Pancreas (tissue), 10 donors: ENCODE measurements at places on chromosomes 6 and 20.

- DNase-seq, result no peak
Observed at GRCh38 chr6:85490516-85491248, 40.8 kb downstream of the NT5E start.

DNA sequence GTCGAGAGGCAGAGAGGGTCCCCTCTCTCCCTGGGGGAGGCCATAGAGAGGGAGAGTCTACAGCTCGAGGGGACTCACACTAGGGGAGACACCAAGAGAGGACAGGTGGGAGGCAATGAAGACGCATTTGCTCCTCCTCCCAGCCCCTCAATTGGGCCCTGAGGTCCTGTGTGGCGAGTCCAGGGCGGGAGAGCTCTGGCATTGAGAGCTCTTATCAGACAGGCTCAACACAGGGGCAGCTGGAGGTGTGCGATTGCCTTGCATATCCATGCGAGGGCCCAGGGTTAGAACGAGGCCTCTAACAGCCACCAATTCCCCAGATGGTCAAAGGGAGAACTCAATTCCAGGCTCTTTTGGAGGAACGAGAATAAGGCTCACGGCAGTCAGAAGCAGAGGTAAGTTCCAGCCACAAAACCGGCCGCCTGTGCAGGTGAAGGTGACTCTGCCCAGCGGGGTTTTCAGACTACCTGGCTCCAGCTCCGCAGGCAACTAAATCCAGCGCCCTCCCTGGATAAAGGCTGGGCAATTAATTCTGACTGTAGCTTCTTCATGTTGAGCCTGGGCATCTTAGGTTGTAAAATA, 94.0 kb upstream of the MPC1 start:
- DNase-seq, result no peak

DNA sequence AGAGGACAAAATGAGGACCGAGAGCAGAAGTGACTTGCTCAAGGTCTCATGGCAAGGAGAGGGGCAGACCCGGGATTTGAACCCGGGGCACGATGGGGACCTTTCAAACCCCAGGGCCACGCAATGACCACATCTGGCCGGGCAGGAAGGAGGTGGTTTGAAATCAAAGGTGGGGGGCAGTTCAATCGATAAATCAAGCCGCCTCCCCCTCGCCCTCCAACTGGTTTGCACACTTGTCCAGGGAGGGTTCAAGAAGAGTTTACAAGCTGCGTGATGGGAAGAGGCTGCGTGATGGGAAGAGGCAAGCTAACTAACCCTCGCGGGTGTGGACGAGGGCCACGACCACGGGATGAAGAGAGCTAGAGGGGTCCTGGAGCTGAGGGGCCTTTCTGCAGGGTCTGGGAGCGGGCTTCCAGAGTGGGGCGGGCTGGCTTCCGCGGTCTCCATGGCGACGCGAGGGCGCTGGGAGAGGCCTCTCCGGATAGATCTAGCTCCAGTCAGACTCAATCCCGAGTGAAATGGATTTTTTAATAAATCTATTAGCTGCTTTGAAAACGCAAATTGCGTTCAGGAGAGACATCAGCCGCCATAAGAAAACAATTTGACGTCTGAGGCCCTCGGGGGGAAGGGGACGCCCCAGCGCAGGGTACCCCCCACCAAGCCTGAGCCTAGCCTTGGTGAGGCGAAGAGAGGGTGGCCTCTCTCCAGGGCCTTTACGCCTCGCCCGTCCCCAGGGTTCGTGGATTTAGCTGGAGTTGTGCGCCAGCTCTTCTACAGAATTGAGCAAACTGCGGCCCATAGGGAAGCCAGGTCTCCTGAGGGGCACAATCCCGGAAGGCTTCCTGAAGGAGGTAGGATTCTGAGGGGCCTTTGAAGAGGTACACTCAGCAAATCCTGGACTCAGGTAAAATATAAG, 143.9 kb downstream of the GRM4 start:
- peak; percentile 58 for DNase-seq

- DNase-seq, result no peak
Observed at GRCh38 chr20:37223053-37223452, 38.6 kb downstream of the GHRH start.

DNA sequence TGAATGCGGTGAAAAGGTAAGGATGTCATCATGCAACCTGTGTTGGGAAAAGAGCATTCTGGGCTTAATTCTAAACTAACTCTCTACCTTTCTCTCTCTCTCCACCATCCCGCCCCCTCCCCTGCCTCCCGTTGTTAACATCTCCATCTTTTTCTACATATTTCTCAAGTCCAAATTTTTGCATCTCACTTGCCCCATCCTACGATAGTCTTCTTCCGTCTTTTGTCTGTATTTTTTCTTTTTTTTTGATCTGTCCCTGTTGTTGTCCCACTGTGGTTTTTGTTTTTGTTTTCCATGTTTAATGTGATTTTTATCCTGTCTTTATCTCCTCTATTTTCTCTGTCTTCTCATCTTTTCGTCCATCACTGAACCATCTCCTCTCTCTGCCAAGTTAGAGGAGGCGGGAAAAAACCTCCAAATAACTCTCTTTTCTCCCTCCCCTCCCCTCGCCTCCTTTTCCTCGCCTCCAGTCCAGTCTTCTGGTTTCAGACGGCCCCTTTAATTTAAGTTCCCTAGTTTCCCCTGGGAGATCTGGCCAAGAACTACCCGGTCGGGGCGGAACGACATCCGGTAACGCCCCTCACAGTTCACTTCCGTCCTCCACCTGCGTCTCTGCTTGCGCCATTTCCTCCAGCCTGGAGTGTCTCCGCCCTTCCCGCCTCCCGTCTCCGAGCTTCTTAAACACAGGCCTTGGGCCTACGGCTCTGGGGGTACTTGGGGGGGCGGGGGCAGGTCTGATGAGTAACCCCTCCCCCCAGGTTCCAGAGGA, at the start of gene NFKBIL1:
TSS of gene NFKBIL1 (plus strand) at position 651 of the 769 bp plus-strand sequence. CDS start at position 738, 87 bp downstream.
- DNase-seq, result peak; percentile 95

DNA sequence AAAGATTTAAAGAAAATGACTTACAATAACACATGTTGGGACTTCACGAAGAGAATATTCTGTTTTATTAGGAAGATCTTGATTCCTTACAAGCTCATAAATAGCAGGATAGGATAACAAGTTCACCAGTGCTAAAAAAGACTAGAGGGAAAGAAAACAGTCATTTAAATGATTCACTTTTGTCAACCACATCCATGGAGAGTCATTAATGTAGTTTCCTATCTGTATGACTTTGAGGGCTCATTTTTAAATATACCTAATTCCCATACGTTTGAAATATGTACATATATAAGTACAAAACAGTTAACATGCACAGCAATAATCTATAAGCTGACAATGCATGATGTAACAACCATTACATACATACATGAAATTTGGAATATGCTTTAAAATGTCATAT, 111.1 kb downstream of the TBC1D32 start:
- DNase-seq, result no peak

DNA sequence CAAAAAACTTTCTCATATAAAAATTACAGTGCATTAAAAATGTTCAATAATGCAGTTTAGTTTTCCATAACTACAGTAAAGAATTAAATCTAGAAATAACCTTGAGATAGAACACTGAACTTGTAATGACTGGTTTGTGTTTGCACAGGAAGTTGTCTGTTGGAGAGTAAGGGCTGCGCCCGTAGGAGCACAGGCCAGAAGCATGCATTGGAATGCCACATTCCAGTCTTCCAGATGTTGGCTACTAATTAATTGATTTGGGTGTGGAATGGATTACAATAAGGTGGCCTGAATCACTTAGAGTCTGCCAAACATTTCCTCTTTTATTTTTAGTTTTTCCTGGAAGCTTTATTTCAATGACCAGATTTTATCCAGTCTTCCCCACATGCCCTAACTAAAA, 582.6 kb upstream of the MMS22L start:
- DNase-seq, result no peak

DNA sequence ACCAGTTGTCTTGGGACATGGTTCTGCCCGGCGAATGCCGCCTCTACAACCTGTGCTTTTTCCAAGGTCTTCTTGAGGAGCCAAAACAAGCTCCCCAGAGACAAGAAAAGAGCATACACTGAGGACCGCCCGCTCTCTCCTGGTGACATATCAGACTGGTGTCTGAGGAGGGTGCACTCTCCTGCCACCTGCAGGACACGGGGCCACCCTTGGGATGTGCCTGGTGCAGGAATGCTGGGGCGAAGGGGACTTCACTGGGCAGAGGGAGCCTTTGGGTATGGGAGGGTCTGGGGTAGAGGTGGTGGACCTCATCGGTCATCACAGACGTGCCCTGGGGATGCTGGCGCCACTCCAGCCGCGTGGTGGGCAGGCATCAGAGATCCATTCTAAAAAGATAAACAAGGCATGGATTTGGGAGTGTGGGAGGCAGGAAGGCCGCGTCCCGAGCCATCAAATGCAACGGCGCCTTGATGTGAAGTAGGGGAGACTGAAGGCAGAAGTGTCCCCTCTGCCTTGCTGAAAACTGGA, 163.3 kb downstream of the CD83 start:
- no peak for DNase-seq

DNA sequence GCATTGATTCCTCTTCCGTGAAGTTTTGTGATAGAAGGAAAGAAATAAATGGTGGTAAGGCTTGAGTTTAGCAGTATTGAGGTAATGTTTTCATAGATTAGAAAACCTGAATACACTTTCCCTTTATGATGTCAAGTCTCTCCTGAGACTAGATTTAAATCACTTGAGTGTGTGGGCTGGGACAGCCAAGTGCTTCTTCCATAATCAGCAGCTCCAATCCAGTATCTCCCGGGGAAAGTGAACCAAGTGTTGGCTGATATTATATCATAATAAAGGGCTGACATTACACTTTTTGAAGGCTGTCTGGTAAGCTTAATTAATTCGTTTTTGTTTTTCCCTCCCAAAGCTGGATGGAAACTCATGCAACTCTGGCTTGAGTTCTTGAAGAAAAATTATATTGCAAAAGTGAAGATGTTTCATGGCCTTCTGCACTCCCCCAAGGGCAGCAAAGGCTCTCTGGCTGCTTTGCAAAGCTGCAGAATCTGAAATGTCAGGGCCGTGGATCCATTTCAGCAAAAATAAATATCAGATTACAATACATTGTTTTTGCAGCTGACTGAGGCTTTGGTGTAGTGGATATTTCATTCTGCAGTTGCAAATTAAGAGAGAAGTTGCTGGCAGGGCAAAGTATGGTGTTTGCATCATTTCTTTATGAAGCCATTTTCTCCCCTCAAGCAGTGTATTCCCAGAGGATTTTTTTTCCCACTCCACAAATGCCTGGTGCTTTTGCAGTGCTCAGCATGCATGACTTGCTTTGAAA, 101.2 kb downstream of the MKKS start:
- no peak for DNase-seq

GRCh38 chr6:110296241-110297025, 61.7 kb downstream of the METTL24 start:
- DNase-seq, result no peak

- no peak for DNase-seq
Observed at GRCh38 chr6:3509336-3509735, 52.5 kb upstream of the SLC22A23 start.

DNA sequence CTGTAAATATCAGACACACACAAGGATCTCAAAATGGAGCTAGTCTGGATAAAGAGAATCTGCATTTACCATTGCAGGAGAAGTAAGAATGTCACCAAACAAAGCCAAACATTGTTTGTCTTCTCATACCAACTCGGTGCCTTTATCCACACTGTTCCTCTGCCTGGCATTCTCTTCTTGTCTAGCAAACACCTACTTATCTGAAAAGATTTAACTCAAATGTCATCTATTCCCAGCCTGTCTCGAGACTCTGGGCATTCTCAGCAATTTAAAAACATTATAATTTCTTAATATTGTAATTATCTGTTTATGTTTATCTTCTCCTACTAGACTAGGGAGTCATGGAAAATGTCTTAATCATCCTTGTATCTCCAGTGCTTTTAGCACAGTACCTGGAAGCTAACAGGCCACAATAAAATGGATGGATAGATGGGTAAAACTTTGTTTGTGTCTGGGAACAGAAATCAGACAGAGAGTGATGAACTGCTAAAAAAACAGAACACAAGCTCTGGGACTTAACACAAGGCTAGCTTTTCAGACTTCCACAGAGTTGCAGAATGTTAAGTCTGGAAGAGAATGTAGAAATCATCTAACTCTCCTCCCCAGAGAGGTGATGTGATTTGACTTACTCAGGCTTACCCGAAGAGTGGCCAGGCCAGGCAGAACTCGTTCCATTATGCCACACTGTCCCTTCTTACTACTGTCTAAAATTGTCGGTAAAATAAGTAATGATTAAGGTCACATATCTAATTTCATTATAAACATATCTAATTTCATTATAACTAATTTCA, 42.3 kb upstream of the FAM83C start:
- no peak for DNase-seq

DNA sequence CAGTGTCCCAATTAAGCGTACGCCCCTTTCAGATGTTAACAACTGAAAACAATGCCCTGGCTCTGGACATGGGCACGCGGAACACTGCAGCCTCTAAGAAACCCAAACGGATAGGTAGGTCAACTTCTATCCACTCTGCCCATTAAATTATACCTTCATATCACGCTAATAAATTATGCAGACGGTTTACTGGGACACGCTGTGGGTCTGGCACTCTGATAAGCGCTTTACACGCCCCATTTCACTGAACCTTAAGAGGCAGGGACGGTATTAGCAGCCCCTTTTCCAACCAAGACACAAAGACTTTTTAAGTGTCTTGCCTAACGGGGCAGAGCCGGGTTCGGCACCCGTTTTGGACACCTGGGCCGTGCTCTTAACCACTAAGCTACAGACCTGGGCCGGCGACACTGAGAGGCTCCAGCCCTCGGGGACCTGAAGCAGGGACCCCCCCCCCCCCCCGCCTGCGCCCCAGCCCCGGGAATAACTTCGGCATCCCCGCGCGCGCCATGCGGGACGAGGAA, 744 bp downstream of the STAU1 start:
- DNase-seq, result peak; percentile 8
